Glomerular endothelial cell (primary cell): ENCODE measurements at places on chromosomes 1 and 21. TPM values are rescaled to one million over a fixed set of nuclear protein-coding genes. Genes with fewer than 3 reads are reported as not detected.

Gene HORMAD1
- 0.47 TPM in 1 of 2 replicates, not detected in the other for total RNA-seq

Gene NR5A2
- 18.1 and 27.9 TPM in 2 replicates for total RNA-seq

Gene CFHR3
- not detected in 2 replicates for total RNA-seq

Gene RAB7B
- 0.63 TPM in 1 of 2 replicates, not detected in the other for total RNA-seq

DNA sequence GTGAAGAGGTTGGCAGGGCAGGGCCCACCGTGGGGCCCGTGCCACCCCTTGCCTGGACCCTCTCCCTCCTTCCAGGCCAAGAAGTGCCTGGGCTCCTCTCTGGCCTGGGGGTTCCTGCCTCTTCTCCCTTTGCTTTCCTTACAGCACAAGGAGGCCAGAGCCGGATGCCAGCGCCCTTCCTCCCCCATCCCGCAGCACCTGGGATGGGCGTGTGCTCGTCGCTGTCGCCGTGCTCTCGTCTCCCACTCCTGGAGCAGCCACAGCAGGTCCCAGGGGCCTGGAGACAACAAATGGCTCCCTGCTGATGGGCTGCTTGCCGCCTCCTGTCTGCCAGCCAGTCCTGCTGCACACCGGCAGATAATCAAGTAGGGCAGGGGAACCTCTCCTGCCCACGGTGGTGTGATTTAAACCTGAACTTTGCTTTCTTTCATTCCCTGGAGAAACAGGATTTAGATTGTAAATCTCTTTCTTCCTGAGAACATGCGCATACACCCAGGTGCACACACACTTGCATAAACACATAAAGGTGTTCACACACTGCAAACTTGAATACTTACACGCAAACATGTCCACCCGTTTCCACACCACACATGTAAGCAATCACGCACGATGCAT is 50.8 kb upstream of the POU3F1 start:
- no peak for DNase-seq

DNA sequence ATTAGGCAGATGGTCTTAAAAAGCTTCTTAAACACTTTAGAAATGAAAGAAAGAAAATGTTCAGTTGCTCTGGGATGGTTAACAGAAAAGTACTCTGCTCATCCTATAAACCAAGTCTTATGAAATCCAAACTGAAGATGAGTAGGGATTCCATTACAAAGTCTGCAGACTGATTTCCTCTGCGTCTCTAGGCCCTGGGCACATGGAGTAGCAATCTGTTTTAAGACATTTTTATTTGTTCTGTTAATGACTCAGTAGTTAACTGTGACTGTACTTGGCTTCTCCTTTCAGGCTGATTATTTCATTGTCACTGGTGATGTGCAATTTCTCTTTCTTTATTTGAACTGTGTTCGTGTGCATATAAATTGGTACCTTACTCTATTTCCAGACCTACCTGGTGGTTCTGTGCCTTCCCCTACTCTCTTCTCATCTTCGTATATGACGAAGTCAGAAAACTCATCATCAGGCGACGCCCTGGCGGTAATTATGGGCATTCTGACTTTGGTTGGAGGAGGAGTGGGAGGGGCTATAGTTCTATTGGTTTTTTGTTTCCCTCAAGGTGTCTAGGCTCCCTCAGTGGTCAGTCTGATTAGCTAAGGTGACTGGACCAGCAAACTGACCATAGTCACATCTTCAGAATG is 30.6 kb downstream of the ATP1A1 start:
- no peak for DNase-seq

DNA sequence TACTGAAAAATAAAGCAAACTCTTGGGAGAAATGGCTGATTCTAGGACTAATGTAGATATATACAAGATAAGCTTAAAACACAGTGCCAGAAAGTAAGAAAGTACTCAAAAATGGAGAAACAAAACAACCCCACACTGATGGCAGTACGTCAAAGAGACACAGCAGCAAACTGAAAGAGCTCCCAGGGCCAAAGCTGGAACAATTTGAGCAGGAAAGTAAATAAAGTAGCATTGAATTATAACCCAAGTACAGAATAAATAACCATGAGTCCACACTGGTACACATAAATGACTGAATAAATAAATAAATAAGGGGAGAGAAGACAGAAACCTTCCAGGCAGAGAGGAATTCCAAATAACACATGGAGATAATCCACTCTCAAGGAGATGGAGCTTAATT is 120.9 kb downstream of the GLUL start:
- DNase-seq, result no peak

DNA sequence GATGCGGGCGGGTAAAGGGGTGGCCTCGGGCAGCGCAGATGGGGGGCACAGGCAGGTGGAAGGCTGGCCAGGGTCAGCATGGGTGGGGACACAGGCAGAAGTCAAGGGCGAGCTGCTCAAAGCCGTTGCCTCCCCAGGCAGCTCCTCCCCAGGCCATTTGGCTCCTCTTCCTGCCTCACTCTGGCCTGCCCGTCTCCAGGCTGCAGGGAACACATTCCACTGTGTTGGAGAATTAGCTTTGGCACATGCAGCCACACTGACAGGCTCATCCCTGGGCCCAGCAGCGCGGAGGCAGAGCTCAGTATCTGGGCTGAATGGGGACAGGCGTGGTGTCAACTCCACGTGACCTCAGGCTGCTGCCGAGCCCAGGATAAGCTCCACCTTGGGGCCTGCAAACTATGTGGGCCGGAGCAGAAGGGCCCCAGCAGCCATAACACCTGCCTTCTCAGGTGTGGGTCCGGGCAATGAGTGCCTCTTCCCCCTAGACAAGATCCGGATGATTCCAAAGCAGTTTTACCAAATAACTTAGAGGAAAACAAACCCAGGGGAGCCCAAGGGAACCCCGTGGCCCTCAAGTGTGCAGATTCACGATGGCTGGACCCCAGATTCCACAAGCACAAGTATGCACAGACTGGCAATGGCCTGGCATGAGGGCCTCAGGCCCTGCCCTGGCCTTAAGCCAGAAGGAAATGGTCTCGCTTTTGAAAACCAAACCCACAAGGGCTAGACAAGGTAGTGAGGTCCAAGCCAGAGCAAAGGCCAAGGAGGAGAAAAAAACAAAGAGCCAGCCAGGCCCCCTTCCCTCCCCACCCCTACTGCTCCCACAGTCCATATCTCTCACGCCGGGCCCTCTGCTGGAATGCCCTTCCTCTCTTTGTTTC is 40.2 kb downstream of the HSPG2 start:
- no peak for DNase-seq

DNA sequence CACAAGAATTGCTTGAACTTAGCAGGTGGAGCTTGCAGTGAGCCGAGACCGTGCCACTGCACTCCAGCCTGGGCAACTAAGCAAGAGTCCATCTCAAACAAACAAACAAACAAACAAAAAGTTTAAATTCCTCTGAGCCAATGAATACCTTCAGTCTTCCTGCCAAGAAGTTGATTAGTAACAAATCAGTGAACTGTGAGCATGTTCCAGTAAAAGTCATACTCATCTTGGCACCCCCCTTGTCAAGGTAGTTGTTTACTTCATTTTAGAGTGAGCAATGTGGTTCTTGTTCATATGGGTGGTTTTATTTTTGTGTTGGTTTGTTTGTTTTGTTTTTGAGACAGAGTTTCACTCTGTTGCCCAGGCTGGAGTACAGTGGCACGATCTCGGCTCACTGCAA is 18.0 kb upstream of the SLC2A7 start:
- no peak for DNase-seq

- DNase-seq, result no peak
Observed at GRCh38 chr1:30125021-30125820, 598.2 kb downstream of the MATN1 start.

GRCh38 chr1:57672346-57673140 is 248.7 kb upstream of the DAB1 start:
- DNase-seq, result no peak
